ENCODE measurements at places on chromosomes 7 and 10.

- no peak for DNase-seq
Observed at GRCh38 chr10:69939061-69939460, 113.6 kb upstream of the MACROH2A2 start.

GRCh38 chr7:151459726-151460473 lies 20.0 kb upstream of the CRYGN start:
- DNase-seq = no peak

- DNase-seq = no peak
Observed at GRCh38 chr10:127496035-127496434, 53.1 kb upstream of the NPS start.

GRCh38 chr7:1055956-1056784 lies 11.8 kb downstream of the GPR146 start:
- DNase-seq = no peak

- DNase-seq = no peak
Observed at GRCh38 chr7:24896031-24896501, 83.9 kb downstream of the OSBPL3 start.

DNA sequence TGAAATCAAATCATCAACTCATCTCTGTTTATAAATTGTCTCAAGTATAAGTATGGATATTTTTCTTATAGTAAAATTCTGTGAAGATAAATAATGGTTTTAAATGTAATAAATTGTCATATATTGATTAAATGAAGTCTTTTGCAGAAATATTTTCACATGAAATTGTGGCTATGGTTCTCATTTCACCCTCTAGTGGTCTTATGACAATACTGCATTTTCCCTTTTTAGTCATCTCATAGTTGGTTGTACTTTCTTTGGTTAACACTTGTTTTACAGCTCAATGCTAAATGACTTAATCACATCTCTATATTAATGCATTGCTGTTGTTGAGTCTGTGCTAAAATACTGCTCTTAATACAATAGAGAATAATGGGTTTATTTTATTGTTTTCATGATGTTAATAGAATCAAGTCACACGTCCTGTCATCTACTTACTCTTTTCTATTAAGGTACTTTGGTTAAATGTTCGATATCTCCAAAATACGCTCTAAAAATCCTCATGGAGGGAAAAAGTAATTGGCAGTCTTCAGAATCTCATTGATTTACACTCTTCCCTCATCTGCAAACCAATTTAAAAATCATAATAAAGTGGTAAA lies 38.0 kb upstream of the CACNA2D1 start:
- DNase-seq = no peak

GRCh38 chr10:68925489-68925888 lies 24.4 kb downstream of the DDX50 start:
- DNase-seq = no peak

GRCh38 chr10:6134099-6134823 lies 45.4 kb downstream of the RBM17 start:
- no peak for DNase-seq

DNA sequence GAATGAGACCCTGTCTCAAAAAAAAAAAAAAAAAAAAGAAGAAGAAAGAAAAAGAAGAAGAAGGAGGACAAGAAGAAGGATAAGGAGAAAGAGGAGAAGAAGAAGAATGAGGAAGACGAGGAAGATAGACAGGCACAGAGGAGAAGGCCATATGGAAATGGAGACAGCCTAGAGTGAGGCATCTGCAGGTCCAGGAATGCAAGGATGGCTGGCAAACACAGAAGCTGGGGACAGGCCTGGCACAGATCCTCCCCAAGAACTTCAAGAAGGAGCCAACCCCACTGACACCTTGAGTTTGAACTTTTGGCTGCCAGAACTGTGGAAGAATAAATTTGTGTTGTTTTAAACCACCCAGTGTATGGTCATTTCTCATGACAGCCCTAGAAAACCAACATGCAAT lies 38.9 kb downstream of the SPOCK2 start:
- no peak for DNase-seq

GRCh38 chr7:32059289-32060011 lies 10.8 kb downstream of the PDE1C start:
- no peak for DNase-seq

GRCh38 chr10:99709480-99710229 lies 22.3 kb downstream of the COX15 start:
- no peak for DNase-seq

DNA sequence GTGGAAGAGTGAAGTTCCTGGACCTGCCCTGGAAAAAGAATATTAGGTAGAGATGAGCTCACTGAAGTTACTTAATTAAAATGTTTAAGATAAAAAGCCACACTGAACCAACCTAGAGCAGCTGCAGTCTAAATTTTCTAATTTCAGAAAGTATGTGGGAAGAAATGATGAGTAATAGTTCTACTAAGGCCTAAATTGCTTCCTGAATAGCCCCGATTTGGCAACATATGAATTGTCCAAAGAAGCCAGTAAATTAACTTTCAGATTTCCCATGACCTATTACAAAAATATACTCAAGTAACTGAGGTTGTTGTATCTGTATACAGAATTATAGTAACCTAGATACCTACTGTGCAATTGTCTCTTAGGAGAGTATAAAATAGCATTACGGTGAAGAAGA lies 312.6 kb downstream of the IPMK start:
- DNase-seq = no peak

DNA sequence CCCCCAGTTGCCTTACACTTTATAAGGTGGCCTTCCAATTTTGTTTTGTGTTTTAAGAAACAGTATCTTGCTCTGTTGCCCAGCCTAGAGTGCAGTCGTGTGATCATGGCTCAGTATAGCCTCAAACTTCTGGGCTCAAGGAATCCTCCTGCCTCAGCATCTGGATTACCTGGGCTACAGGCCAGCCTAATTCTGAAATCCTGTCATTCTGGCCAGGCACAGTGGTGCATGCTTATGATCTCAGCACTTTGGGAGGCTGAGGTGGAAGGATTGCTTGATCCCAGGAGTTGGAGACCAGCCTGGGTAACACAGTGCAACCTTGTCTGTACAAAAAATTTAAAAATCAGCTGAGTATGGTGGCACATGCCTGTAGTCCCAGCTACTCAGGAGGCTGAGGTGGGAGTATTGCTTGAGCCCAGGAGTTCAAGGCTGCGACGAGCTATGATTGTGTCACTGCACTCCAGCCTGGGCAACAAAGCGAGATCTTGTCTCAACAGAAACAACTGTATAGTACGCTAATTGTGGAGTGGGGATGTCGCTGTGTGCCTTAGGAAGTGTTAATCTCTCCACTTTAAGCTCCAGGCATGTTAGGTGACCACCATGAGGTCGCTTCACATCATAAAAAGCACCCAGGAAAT lies 24.7 kb upstream of the RBM33 start:
- DNase-seq = no peak

DNA sequence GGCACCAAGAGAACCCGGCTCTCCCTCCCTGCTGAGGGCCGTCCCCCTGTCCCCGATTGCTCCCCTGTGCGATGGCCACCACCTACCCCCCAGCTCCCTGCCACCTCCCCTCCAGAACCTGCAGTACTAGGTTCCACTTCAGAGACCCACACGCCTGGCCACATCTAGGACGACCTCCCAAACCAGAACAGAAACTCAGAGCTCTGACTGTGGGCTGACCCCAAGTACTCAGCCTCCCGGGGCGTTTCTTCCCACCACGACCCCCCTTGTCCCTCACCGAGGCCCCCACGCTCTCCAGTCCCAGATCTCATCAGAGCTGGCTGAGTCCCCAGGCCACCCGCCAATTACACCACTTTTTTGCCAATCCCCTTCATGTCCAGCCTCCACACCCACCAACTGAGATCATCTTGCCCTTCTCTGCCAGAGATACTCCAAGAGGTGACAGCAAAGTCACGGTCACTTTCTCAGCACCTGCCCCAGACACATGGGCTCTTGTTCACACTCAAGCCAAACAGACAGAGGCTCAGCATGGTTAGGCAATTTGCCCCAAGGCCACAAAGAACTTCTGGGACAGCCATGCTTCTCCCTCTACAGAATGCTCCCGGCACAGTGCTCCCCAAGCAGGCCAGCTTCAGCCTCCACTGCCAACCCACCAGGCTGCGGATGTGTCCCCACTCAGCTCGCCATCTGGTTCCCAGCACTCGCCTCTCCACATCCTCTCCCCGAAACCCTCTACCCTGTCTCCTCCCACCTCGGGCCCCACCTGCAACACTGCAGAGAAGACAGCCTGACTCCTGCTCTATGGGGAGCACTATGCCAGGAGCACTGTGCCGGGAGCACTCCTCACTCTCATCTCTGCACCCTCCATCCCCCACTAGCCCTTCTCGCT lies 4.7 kb downstream of the TMEM120A start:
- no peak for DNase-seq

GRCh38 chr10:110137142-110137545 lies 70.3 kb upstream of the MXI1 start:
- no peak for DNase-seq

- DNase-seq = no peak
Observed at GRCh38 chr10:74097776-74098175, 52.9 kb downstream of the AP3M1 start.

GRCh38 chr10:35552650-35553342 lies 52.3 kb upstream of the GJD4 start:
- no peak for DNase-seq

- no peak for DNase-seq
Observed at GRCh38 chr10:72265508-72265907, 8.2 kb upstream of the DDIT4 start.

DNA sequence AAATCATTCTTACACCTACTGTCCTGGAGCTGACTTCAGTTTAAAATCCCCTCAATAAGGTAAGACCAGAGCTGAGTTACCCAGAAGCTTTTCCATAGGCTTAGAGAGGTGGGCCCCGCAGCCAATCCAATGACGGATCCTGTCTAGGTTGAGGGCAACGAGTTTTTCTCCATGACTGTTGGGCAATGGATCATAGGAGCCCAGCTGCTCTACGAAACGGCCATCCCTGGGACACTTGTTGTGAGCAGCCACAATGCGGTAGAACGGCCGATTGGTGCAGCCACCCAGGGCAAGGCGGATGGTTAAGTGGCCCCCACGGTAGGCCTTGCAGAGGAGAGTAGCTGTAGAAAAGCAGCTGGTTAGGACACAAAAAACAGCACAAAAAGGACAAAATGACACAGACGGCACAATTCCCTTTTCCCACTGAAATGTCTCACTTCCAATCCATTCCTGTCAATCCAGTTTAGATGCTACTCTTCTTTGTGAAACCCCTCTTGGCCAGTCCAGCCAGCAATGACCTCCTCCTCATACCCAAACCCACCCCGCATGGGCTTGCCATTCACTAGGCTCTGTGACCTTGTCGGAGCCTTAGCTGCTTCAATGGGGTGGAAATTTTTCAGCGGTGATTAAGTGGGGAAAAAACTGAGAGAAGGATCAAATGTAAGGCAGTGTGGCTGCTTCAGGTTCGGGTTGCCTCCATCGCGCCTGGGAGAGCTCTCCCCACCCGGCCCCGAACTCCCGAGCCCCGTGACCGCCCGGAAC lies 580 bp downstream of the MRPS16 start:
- DNase-seq = no peak

DNA sequence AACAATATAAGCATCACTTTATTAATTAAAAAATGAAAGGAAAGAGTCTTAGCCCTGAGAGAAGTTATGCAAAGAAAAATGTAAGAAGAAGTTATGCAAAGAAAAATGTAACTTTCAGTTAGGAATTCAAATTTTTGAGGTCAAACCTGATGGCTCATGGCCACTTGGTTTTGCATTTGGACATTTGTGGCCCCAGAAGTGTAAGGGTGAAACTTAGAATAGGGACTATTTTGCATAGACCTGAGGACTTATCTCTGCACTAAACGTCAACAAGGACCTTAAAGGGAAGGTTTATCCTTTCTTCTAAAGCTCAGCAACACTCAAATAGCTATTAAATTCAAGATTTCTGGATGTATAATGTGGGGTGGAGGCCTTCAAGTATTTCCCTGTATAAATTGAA lies 724.5 kb upstream of the POT1 start:
- DNase-seq = no peak

Data from CD4-positive, alpha-beta T cell treated with Interleukin-15 for 1 hour (primary cell).